Inflammatory macrophage (primary cell): ENCODE measurements at places on chromosomes 1 and 21.

DNA sequence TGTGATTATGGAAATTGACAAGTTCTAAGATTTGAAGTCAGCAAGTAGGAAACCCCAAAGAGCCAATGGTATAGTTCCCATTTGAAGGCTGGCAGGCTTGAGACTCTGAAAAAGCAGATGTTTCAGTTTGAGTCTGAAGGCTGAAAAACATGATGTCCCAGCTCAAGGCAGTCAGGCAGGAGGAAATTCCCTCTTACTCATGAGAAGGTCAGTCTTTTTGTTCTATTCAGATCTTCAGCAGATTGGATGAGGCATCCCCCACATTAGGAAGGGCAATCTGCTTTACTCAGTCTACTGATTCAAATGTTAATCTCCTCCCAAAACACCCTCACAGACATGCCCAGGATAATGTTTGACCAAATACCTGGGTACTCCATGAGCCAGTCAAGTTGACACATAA, 372.5 kb upstream of the ST6GALNAC5 start:
- DNase-seq, result no peak

DNA sequence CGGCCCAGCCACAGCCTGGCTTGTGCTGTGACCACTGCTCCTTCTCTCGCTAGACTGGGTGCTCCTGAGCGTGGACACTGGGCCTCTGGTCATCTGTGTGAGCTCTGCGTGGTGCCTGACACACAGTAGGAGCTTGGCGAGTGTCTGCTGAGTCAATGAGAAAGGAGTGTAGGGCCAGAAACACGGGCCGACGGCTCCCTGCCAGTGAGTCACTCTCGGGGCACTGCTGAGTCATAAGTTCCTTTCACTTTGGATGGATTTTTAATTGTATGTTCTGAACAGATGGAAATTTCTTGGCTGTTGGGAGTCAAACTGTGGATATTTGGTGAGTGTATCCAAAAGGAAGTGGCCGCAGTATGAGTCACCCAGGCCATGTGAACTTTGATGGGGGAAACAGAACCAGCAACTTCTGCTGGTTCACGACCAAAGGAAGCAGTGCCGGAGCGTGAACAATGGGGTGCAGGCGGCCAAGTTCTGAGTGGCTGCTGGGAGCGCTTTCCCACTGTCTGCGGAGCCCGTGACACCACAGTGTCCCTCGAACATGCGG, 41.0 kb upstream of the COL18A1 start:
- DNase-seq, result peak; percentile 46

- peak; percentile 85 for DNase-seq
Measured at GRCh38 chr1:24762133-24762676, 17.0 kb downstream of the CLIC4 start.

DNA sequence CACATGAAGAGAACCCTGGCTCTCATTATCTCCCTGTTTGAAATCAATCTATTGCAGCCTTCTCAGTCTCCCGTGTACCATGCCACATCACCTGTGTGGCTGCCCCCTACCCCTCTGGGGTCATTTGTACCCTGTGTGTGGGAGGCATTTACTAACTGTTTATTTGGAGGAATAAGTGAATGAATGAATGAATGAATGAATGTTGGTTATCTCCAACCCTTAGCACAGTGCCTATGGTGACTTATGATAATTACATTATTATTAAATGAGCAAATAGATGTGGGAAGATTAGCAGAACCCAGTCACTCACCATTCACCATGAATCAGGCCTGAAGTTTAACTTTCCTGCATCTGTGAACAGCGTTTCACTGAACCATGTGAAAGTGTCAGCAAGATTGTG, 560.8 kb downstream of the MATN1 start:
- no peak for DNase-seq

DNA sequence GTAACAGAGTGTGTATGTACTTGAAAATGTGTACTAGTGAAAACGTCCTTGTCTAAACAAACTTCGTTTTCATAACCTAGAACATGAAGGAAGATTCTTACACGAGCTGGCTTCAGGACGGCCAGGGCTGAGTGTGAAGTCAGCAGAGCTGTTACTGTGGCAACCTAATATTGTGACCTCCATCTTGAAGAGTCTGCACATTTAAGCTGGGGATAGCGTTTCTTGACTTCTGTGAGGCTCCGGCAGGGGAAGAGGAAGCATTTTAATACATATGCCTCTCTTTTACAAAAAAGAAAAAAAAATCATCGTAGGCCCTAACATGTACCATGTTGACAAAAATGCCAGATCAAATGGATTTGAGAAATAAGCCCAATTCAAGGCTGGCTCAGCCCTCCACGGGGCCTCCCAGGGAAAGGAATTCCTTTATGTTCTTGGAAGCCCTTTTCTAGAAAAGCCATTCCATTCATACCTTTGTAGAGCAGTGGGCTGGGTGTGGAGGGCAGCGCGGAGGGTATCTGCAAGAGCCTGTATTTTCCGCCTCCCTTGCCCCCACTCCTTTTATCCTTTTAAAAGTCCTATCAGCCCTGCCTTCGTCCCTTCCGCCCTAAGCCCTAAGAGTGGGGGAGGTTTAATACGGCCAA, 51.1 kb downstream of the SIM2 start:
- DNase-seq, result no peak

- no peak for DNase-seq
Measured at GRCh38 chr1:93694039-93694438, 12.4 kb upstream of the BCAR3 start.

DNA sequence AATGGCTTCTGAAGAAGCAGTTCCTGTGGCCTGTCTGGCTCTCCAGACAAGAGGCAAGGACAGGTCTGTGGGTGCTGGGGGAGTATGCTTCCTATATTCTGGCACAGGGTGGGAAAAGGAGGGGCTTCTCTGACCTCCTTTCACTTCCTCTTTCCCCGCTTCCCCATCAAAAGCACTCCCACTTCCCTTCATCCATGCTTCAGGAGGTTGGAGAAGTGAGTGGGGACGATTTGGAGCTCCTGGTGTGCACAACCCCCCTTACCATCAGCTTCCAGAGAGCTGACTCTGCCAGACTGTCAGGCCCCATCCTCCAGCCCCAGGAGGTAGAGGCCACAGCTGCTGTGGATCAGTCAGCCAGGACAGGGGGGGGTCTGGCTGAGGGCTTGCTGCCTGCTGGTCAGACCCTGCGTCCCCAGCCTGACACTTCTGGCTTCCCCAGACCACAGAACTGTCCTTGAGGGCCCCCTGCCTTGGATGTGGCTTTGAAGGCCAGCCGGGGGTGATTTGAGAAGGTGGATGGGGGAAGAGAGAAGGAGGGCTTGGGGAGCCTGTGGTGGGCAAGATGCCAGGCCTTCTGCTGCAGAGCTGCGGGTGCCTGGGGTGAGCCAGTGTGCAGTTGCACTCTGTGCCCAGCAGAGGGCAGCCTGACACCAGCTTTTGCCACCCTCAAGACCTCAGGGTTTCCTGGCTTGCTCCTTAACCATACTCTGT, 21.5 kb upstream of the TMEM222 start:
- peak; percentile 90 for DNase-seq

GRCh38 chr1:182143825-182144645, 82.5 kb upstream of the ZNF648 start:
- DNase-seq, result peak; percentile 94

DNA sequence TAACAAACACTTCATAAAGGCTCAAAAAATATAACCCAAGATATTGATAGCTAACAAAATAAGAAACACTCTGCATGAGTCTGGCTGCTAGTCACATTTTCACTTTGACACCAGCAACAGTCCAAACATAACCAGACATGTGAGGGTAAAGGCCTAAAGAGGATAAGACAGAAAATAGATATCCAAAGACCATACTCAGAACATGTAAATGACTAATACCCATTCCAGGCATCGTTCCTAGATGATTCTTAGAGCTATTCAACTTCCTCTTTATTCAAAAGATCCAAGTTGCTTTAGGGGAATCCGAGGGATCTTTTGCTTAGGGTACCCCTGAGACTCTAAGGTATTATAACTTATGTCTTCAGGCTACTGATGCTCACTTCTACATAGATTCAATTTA, 5.1 kb downstream of the COL24A1 start:
- DNase-seq, result no peak

- DNase-seq, result no peak
Measured at GRCh38 chr1:209554761-209555611, 28.5 kb upstream of the CAMK1G start.

GRCh38 chr1:4227986-4228385, 327.9 kb upstream of the C1orf174 start:
- no peak for DNase-seq

DNA sequence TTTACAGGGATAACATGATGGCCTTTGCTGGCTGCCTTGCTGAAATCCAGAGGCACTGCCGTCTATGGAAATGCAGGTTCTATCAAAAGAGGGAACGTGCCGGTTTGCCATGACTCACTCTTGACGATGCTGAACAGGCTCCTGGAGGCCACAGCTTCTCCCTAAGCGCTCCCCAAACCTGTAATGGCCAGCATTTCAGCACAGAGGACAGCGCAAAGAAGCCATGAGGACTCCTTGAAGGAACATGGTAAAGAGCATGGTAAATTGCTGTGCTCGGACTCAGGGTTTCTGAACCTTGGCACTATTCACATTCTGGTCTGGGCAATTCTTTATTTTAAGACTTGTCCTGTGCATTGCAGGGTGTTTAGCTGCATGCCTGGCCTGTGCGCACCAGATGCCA, 217.5 kb downstream of the CAMTA1 start:
- no peak for DNase-seq

DNA sequence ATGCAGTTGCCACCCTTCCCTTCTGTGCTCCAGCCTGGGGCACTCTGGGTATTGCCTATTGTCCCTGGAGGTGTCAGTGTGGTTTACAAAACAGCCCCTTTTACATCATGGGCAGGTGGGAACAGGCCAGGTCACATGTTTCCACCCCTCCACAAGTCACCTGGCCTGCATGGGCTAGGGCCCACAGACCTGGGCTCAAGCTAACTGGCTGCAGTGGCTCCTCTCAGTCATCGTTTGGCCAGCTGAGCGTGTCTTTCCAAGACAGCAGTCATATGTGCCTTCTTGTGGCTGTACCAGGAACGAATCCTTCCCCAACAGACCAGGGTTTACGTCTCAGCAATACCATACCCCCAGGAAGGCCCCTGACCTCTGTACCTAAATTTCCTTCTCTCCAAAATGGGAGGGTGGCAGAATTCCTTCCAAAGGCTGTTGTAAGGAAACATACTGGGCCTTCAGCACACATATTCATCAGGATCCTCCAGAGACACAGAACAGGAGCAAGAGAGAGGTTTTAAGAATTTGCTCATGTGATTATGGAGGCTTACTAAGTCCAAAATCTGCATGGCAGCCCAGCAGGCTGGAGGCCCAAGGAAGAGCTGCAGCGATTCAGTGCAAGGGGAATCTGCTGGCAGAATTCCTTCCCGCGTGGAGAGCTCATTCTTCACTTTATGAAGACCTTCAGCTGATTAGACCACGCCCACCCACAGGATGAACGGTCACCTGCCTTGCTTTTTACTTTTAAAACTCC, 10.6 kb upstream of the TAS1R2 start:
- no peak for DNase-seq

- DNase-seq, result no peak
Measured at GRCh38 chr1:201229095-201229494, 38.5 kb downstream of the IGFN1 start.
